ENCODE measurements at places on chromosomes 7 and 10.

GRCh38 chr7:80591654-80592053 lies 46.8 kb upstream of the CD36 start:
- DNase-seq, result no peak

DNA sequence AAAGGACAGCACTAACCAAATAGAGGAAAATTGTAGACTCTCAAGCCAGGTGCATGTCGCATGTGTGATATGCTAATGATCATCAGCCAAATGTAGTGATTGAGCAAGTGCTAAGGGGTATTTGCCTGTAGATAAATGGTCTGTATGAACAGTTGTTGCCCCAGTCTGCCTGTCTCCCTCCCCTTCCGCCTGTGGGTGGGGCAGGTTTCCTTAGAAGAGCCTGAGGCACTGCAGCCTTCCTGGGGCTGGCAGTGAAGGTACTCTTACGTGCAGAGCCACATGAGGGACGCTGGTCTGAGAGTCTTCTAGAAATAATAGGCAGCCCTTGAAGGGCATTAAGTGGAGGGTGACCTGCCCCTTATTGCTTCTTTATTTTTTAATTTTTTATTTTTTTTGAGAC lies 152.1 kb downstream of the SNX10 start:
- DNase-seq, result no peak

- DNase-seq, result no peak
These were observed 50.2 kb downstream of the CXCL12 start for GRCh38 chr10:44334621-44335184.

DNA sequence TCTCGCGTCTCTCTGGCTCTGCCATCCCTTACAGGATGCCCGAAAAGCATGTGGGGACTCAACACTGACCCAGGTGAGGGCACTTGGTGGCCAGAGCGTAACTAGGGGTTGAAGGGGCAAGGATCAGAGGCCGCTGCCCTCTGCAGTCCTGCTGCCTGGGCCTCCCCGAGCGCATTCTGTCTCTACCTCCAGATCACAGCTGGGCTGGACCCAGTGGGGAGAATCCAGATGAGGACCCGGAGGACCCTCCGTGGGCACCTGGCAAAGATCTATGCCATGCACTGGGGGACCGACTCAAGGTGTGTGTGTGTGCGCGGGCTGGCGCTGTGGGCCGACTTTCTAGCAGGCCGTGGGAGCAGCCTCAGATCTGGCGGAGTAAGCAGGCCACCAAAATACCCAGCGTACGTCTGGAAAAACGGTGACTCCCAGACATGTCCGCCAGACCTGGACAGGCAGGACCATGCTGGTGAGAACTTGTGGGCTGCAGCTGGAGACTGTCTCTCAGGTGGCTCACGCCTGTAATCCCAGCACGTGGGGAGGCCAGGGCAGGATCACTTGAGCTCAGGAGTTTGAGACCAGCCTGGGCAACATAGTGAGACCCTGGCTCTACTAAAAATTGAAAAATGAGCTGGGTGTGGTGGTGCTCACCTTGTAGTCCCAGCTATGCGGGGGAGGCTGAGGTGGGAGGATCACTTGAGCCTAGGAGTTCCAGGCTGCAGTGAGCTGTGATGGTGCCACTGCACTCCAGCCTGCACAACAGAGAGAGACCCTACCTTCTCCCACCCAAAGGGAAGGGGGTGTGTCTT lies 3.2 kb downstream of the GNB2 start:
- no peak for DNase-seq

DNA sequence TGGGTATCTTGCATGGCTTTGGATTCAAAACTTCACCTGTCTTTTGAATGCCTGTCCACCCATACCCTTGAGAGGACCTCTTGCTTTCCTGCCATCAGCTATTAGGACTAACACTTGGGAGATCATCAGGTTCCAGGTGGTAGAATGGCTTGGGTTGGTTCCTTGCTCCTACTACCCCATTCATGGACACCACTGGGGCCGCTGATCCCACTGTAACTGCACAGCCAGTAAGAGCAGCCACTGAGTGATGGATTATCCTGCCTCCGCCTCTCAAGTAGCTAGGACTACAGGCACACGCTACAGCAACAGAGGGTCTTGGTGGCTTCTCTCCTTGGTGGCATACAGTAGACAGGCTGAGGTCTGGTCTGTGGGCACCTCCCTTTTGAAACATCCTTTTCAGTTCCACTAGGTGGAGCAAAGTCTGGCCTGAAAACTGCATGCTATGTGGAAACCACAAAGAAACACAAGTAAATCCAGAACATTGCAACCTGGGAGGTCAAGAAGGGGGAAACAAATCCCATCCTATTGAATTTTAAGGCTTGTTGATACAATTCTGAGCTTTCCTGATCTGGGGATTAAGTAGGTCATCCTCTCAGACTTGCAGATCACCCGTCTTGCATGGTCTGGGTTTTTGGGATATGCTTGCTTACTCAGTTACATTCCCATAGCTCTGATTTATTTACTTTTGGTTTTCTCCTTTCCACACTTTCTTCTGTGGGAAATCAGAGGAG lies 9.4 kb downstream of the WBP1L start:
- peak; percentile 56 for DNase-seq

DNA sequence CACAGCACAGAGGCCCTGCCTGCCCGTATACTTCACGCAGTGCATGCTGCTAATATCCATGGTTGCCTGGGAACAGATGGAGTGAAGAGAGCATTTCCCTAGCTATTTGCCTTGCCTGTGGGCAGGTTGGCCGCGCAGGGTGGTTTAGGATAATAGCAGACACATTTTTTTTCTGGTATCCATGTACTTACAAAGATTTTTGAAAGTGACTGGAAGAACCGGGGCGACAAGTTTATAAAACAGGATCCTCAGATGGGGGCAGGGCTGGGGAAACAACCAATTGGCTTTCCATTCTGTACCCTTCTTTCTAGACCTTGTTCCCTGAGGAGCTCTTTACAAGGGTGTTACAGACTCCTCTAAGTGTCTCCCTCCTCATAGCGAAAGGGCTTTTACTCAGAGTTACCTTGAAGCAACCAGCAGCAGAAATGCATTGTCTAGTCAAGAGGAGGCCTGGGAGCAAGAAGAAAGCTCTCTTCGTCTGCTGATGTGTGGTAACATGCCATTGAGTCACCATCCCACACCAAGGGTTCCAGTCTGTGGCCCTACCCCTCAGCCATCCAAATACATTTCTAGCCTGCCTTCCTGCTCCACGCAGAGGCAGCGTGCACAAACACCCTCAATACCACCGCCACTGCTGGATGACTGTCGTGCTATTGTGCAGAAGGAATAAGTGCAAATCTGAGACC lies 31.5 kb downstream of the MTURN start:
- no peak for DNase-seq

All from hindlimb muscle (tissue), 1 donor.